M059J (cell line): ENCODE measurements at places on chromosomes 4 and X. TPM values are rescaled to one million over a fixed set of nuclear protein-coding genes. Genes with fewer than 3 reads are reported as not detected.

GRCh38 chr4:16722416-16722815 lies 176.0 kb downstream of the LDB2 start:
- DNase-seq = peak; percentile 77

DNA sequence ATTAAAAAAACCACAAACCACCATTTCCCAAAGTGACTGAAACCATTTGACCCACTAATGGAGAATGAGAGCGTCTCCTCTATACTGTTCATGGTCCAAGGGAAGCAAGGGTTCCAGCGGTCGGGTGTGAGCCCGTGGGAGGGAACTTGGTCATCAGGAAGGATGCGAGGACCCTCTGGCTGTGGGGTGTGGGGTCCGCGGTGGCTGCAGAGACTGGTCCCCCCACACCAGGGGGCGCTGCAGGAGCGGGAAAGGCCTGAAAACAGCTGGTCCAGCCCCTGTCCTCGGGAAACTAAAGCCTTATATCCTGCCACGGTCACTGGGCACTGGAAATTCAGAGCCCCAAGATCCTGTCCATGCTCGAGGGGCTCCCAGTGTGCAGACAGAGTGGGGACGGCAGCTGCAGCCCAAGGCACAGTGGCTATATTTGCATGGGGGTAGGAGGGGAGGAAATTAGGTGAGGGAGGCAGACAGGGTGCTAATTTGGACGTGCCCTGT lies 4.3 kb downstream of the BLOC1S4 start:
- DNase-seq = peak; percentile 67

- no peak for DNase-seq
Measured at GRCh38 chr4:89298155-89298554, 9.4 kb downstream of the GPRIN3 start.

DNA sequence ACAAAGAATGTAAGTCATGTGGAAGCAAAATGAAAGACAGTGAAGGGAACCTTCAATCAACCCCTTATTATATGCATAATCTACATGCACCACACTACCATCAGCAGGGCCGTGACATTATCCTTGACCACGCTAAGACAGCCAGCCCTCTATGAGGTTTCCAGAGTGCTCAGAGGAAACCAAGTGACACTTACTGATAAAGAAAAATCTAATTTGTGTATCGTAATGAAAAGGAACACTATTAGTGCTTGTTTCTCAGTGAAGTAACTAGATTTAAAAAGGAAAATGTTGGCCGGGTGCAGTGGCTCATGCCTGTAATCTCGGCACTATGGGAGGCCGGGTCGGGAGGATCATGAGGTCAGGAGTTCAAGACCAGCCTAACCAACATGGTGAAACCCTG lies 56.4 kb downstream of the ABCG2 start:
- DNase-seq = no peak

DNA sequence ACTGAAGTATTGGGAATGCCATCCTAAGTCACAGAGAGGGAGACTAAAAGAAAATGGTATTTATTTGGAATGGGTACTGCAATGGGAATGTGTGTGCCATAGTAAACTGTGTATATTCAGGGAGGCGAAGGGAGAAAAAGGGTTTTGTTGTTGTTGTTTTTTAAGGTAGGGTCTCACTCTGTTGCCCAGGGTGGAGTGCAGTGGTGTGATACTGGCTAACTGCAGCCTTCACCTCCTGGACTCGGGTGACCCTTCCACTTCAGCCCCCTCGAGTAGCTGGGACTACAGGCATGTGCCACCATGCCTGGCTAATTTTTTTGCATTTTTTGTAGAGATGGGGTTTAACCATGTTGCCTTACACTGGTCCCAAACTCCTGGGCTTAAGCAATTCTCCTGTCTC lies 4.3 kb upstream of the SLC10A3 start:
- no peak for DNase-seq

DNA sequence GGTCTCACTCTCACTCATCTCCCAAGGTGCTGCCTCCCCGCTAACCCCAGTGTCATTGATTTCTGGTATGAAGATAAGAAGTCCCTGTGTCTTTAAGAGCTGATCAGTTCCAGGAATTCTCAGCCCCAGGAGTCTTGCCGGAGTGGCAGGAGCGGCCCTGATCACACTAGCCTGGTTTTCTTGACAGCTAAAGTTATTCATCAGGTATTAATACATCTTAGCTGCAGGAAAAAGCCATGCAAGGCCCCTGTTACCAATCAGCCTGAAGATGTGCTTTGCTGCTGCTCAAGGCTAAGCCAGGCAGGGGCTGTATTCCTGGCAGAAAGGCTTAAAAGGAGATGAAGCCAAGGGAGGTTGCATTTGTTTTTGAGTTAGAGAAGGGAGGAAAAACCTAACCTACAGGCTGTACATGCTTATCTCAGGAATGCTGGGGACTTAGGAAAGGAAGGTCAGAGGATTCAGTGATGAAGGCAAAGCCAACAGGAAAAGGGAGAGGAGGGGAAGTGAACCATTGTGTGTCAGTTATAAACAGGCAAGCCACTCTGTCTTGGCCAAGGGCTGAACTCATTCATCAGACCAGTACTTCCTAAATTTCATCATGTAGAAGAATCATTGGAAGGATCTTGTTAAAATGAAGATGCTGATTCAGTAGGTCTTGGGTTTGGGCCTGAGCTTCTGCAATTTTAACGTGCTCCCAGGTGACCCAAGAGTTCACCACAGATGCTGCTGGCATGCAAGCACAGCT lies 8.6 kb downstream of the SRPX start:
- no peak for DNase-seq

DNA sequence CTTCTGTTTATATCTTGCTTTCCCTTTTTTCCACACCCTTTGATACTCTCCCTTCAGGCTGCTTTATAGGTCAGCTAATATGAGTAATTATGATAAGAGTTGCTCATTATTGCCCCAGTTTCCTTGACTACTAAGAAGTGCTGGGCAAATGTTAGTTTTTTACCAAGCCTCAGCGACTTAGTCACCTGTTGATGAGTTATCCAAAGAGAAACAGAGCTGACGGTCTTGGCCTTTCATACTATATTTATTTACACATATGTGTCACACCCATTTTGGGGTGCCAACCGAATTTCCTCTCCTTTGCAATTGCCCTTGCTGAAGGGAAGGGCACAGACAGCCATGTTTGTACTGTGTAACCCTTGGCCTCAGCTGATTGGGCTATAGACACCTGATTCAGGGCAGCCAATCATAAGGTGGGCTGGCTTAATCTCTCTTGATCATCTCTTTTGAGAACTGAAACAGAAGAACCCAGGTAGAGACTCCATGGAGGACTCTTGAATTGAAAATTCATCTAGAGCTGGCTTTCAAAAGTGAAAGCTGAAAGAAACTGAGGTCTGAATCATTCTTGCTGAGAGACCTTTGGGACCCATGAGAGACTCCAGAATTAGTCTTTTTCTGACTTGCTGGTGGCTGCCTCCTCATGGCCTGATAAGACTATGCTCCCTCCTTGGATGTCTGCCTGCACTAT lies 111.7 kb upstream of the RPS6KA3 start:
- peak; percentile 86 for DNase-seq

DNA sequence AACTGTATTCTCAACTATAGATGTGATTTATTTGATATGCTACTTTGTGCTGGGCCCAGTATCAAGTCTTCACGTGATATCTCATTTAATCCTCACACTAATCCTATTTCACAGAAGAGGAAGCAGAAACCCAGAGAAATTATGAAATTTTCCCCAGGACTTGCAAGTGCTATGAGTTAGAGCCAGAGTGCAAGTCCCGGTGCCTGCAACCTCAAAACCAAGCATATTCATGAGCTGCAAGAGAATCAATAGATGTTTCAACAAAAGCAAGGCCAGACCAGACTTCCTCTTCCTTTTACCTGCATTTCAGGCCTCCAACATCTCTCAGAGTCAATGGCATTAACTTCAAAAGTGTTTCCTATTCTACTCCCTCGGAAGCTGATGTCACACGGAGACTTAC lies 92.2 kb upstream of the GATB start:
- DNase-seq = no peak

GRCh38 chr4:53961351-53961750 lies 103.1 kb downstream of the CHIC2 start:
- no peak for DNase-seq

GRCh38 chr4:106343865-106344646 lies 24.5 kb downstream of the GIMD1 start:
- no peak for DNase-seq

- no peak for DNase-seq
Measured at GRCh38 chr4:131426023-131426758, 1722.9 kb upstream of the PCDH10 start.

- no peak for DNase-seq
Measured at GRCh38 chrX:39854772-39855747, 242.7 kb downstream of the BCOR start.

GRCh38 chr4:109065006-109065405 lies 237.5 kb downstream of the COL25A1 start:
- DNase-seq = no peak

GRCh38 chr4:138598226-138598625 lies 356.1 kb upstream of the SLC7A11 start:
- no peak for DNase-seq

DNA sequence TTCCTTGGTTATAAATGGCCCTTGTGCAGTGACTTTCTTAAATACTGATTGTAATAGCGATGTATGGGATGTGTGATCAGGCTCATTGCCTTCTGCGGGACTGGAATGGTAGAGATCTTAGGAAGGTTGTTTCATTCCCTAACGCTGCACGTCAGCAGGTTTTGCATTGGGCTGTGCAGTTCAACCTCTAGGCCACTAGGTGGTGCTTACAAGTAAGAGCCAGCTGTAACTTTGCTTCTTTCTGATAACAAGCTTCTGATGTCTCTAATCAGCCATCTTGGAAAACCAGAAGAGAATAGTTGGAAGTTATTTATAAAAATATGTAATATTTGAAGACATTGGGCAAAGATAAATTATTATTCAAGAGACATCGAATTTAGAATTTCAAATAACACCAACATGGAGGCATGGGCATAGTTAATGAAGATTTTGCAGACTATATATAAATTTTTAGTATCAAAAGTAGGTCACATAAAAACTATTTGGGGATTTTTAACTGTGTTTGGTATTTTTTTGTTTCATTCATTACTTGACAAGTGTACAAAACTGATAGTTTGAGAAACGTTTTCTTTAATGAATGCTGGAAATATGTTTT lies 339.7 kb upstream of the PCDH7 start:
- peak; percentile 52 for DNase-seq

Gene AGA
- total RNA-seq = 25.3 and 38.6 TPM in 2 replicates

Gene CTAG1A
- total RNA-seq = not detected in 2 replicates

Gene HS3ST1
- not detected in 2 replicates for total RNA-seq

Gene AMTN
- 1.8 and 4.2 TPM in 2 replicates for total RNA-seq

Gene TRPC3
- 1.6 and 2.9 TPM in 2 replicates for total RNA-seq

Gene PPARGC1A
- 3.6 and 5.4 TPM in 2 replicates for total RNA-seq

Gene RTL9
- 0.02 and 0.12 TPM in 2 replicates for total RNA-seq
